Psoas muscle (tissue), 8 donors: ENCODE measurements at places on chromosomes 5 and 9. TPM values are rescaled to one million over a fixed set of nuclear protein-coding genes. Genes with fewer than 3 reads are reported as not detected.

The KCNMB1 gene
- 0.38 TPM for total RNA-seq

The ORM1 gene
- total RNA-seq = 2.8 TPM

The HMCN2 gene
- total RNA-seq = 7.7 TPM

The CNTLN gene
- 2.0 TPM for total RNA-seq

The ICE1 gene
- total RNA-seq = 26.5 TPM

The CEL gene
- 0.34 TPM for total RNA-seq

The FAM169A gene
- not detected for total RNA-seq

The SLC34A1 gene
- total RNA-seq = not detected

The EPB41L4B gene
- 4.6 TPM for total RNA-seq

The CCL21 gene
- 1.3 TPM for total RNA-seq

The CDC25C gene
- total RNA-seq = not detected

The RIMOC1 gene
- 7.8 TPM for total RNA-seq

The FCHO2 gene
- total RNA-seq = 18.0 TPM

The PRPF4 gene
- 22.5 TPM for total RNA-seq

The CKMT2 gene
- 517 TPM for total RNA-seq

The OR1Q1 gene
- not detected for total RNA-seq

The ZNF366 gene
- 4.0 TPM for total RNA-seq

The SPATA31A3 gene
- not detected for total RNA-seq
